MG63 (cell line): ENCODE measurements at places on chromosomes 11 and 22. TPM values are rescaled to one million over a fixed set of nuclear protein-coding genes. Genes with fewer than 3 reads are reported as not detected.

DNA sequence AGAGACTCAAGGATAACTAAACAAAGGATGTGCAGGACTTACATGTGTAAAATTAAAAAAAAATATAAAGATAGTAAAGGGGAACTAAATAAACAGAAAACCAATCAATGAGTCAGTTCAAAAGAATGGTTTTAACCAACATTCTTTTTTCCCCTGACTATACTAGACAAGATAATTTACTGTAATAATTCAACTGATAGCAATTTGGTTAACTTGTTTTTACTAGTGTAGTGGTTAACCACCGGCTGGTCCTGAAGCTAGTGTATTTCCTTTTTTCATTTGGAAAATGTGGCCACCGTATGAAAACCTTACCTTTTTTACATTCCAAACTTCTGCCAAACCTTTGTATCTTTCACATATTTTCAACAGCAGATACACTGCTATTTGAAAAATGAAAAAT lies 123.1 kb downstream of the ARHGAP42 start:
- no peak for DNase-seq

- peak; percentile 60 for DNase-seq
These were observed 44.0 kb downstream of the KIAA1671 start for GRCh38 chr22:24996420-24996952.

DNA sequence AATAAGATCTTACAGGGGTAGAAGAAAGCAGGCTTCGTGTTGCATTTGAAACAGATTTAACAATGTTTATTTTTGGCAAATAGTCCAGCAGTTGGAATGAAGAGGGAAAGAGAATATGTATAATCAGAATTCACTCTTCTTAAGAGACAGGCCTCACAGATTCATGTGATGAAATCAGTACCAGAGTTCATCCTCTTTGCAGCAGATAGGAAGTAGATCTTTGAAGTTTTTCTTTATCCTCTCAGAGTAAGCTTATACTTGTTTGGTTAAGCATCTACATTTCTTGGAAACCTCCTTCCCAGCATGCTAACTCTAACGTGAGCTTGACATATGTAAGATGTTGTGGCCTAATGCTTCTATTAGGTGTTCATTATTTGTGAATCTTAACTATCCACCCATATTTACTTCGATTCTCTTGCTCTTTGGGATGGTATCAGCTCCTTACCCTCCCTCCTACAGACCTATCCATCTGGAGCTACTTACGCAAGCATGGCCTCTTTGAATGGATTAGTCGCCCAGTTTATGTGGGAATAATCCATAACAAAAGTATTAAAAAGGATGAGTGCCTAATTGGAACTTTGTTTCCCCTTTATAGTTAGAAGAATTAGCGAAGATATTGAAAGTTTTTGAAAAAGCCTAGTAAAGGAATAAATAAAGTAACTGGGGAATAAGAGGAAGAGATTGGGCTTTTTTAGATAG lies 80.1 kb downstream of the PRMT3 start:
- no peak for DNase-seq

- DNase-seq, result no peak
These were observed 25.5 kb downstream of the CTNND1 start for GRCh38 chr11:57787006-57787604.

GRCh38 chr11:33926671-33927552 lies 35.0 kb upstream of the LMO2 start:
- DNase-seq, result no peak

- DNase-seq, result no peak
These were observed 64.2 kb upstream of the OLFML1 start for GRCh38 chr11:7421136-7421535.

DNA sequence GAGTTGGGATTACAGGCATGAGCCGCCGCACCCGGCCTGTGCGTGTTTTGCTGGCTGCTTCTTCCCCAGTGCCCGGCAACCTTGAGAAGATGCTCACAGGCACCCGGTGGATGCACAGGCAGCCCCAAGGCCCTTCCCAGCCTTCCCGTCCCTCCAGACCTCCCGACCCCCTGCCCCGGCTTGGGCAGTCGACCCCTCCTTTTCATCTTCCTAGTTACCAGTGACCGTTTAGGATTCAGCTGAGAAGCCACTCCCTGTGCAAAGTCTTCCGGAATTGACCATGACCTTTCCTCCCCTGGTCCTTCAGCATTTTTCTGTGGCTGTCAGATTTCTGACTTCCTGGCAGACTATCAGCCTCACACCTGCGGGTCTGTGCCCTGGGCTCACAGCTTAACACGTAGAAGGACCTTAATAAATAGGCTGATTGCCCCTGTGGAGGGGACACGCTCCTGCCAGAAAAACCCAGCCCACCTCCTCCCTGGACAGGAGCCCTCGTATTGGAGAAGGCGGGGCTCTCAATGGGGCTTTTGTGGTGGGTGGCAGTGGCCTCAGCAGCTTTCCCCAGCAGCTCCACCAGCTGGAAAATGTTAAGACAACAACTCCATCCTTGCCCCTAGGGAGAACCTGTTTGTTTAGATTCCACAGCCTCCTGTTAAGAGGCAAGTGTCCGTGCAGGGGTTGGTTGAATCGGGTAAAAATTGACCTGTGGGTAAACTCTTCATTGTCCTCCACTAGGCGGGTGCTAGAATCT lies 10.4 kb upstream of the ANO1 start:
- no peak for DNase-seq

DNA sequence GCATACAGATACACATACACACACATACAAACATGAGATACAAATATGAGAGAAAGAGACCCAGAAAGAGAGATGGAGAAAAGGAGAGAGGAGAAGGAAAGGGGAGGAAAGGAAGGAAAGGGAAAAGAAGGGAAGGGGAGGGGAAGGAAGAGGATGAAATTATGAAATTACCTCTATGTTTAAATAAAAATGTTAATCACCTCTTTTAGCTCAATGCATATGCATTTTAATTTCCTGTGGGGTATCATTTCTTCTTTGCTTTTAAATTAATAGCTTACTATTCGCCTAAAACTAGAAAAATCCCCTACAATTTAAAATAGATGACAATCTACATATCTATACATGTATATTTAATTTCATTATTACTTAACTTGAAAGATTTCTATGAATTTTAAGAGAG lies 958.0 kb upstream of the CNTN5 start:
- no peak for DNase-seq

- DNase-seq, result no peak
These were observed 603 bp downstream of the KAT5 start for GRCh38 chr11:65712633-65713076.

DNA sequence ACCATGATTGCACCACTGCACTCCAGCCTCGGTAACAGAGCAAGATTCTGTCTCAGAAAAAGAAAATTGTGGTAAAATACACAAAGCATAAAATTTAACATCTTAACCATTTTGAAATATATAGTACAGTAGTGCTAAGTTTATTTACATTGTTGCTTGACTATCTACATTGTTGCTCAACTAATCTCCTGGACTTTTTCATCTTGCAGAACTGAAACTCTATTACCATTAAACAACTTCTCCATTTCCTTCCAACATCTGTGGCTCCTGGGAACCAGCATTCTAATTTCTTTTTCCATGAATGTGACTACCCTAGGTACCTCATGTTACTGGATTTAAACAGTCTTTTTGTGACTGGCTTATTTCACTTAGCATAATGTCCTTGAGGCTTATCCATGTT lies 13.5 kb upstream of the VWA5A start:
- DNase-seq, result no peak

DNA sequence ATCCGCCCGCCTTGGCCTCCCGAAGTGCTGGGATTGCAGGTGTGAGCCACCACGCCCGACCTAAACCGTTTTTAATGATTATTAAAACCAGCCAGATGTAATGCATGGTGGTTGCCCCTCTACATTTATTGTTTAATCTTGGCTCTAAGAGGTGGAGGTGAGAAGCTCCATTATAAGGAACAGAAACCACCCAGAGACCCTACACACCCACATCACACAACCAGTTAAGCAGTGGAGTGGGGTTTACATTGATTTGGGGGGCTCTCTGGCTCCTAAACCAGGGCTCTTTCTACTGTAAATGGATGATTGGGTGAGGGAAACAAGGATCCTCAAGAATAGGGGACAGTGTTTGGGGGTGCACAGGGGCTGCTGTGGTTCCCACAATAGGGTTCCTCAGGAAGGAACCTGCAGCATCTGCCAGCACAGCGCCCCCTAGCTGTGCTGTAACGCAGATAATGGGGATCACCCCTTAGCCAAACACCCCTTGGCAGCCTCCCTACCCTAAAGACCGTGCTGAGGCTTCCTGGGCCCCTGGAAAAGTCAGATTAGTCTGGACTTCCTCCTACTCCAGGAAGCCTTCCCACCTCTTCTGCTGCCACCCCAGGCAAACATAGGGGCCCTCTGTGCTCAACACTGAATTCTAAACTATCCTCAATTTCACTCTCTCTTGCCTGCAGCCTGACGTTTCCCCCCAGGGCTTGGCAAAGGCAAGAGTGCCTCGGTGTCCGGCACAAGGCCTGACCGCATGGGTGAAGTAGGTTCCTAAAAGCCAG lies 2.4 kb downstream of the MPST start:
- peak; percentile 27 for DNase-seq

DNA sequence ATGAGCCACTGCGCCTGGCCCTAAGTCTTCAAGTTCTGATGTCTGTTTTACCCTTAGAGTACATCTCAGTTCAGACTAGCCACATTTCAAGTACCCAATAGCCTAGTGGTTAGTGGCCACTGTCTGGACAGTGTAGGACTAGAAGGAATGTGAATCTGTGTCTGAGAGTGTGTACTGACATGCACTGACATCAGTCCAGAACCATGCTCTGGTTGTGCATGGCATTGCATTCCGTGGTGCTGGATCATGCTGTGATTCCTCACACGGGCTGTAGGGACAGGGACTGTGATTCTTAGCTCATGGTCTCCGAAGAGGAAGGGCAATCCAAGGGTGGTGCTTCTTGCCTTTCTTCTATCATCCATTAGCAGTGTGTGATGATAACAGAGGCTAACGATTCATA lies 41.1 kb downstream of the AMOTL1 start:
- no peak for DNase-seq

DNA sequence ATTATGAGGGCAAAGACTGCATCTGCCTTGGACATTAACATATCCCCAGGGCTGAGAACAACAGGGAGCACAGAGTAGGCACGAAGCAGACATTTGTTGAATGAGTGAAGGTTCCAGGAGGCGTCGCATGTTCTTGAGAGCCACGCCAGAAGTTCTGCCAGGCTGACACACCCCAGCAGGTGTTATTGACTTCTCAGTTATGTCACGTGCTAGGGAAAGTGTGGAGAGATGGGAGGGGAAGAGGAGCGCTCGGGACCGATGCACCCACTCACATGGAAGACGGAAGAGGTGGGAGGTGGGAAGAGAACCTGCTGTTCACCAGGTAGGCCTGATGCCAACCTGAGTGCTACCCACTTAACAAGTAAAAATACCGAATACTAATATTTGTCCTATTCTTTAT lies 232.8 kb downstream of the LARGE1 start:
- no peak for DNase-seq

GRCh38 chr22:17012267-17012666 lies 4.2 kb upstream of the GAB4 start:
- DNase-seq, result no peak

GRCh38 chr11:69808667-69809086 lies 10.5 kb downstream of the FGF3 start:
- peak; percentile 22 for DNase-seq

DNA sequence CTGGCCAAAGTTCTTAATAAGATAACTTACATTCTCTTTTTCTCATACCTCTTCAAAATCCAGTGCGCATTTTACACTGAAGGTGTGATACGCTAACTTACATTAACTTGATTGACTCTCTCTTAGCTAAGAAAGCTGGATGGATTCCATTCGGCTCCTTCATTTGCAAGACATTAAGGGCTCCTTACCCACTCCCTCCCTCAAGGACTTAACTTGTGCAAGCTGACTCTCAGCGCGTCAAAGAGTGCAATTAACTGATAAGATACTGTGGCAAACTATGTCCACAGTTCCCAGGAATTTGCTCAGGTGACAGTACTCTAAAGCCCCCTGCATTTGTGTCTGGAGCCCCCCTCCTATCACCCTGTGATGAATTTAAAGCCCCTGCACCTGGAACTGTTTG lies 6.4 kb upstream of the RFPL1 start:
- DNase-seq, result no peak

GRCh38 chr11:46075168-46075567 lies 46.1 kb downstream of the PHF21A start:
- no peak for DNase-seq

GRCh38 chr11:132402071-132402684 lies 1031.8 kb downstream of the NTM start:
- DNase-seq, result peak; percentile 20

- no peak for DNase-seq
These were observed 8.3 kb downstream of the SREBF2 start for GRCh38 chr22:41841085-41841712.

DNA sequence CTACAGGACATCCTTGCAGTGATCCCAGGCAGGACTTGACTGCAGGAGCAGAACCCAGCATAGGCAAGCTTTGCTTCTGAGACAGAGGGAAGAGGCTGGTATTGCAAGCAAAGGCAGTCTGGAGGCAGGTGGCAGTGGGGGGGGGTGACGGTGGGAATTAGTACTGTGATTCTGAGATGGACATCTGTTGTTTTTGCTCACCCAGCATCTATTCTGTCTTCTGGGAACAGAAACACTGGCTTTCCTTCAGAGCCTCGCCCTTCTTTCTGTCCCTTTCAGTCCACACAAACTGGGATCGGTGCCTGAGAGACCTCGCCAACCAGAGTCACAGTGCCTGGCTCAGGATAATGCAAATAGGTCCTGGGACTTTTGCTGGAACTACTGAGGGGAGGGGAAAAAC lies 31.2 kb upstream of the RASL10A start:
- no peak for DNase-seq

DNA sequence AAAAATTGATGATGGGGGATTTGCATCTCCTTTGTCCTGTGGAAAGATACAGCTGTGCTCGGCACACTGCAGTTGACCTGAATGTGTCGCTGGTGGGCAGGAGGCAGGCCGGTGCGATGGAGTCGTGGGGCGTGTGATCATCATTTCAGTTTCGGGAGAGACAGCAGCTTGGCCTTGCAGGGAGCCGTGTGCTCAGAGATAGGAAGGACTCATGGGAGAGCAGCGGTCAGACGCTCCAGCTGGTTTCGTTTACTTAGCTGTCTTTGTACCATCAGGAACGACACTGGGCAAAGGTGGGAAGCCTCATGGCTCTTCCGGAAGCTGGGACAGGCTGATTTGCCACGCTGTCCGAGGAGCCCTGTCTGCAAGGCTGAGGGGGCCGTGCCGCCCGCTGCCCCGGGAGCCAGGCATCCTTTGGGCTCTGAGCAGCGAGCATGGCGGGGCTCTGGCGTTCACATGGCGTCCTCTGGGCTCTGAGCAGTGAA lies 32.7 kb downstream of the GRAMD4 start:
- DNase-seq, result no peak

The CRACR2B gene
- not detected in 2 replicates for total RNA-seq

The MTFP1 gene
- 25.3 and 35.5 TPM in 2 replicates for total RNA-seq

The OR4C6 gene
- not detected in 2 replicates for total RNA-seq

The MRGPRX4 gene
- not detected in 2 replicates for total RNA-seq

The TRPM5 gene
- not detected in 2 replicates for total RNA-seq

The IGSF22 gene
- total RNA-seq, result not detected in 2 replicates

The RASGRP2 gene
- not detected in 2 replicates for total RNA-seq

The STK33 gene
- total RNA-seq, result 1.4 and 1.8 TPM in 2 replicates

The FZD4 gene
- total RNA-seq, result 0.16 and 0.99 TPM in 2 replicates

The RAG1 gene
- total RNA-seq, result 0.10 TPM in 1 of 2 replicates, not detected in the other

The FDXACB1 gene
- total RNA-seq, result 2.3 and 2.5 TPM in 2 replicates

The MUC15 gene
- total RNA-seq, result not detected in 2 replicates

The OR2AG2 gene
- 0.33 TPM in 1 of 2 replicates, not detected in the other for total RNA-seq

The APLNR gene
- total RNA-seq, result not detected in 2 replicates

The NCAM1 gene
- total RNA-seq, result 6.2 and 11.2 TPM in 2 replicates
